ENCODE measurements at places on chromosomes 4 and X.

DNA sequence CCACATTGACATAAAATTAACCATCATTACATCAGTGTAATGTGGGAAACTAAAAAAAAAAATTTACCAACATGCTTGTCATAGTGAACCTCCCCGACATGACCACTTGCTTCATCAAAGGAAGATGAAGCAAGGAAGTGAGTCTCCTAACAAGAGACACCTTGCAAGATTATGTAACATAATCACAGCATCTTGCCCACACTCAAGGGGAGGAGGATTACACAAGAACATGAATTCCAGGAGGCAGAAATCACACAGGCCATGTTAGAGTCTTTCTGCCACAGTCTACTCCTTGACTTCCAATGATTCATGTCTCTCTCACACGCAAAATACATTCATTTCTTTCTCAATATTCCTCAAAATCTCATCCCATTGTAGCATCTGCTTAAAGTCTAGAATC, 93.3 kb downstream of the AKAP4 start:
- no peak for DNase-seq

DNA sequence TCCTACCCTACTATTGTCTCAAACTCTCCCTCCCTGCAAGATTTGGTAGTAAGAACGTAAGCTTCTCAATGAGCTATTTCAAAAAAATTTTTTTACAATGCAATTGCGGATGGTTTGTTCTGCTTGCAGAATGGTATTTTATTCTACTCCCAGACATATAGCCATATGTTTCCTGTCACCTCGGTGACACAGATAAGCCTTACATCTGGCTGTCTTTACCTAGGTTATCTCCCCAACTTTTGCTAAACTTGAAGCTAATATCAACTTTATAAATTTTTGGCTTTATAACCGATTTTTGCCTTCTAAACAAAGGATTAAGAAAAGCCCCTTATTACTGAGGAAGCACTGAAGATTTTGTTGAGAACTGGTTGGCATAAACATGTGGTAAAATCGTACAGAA, 331.5 kb downstream of the TENM3 start:
- no peak for DNase-seq

- DNase-seq, result no peak
Observed at GRCh38 chr4:18197467-18197866, 175.9 kb upstream of the LCORL start.

- no peak for DNase-seq
Observed at GRCh38 chr4:80266902-80267380, 477 bp downstream of the FGF5 start.

- DNase-seq, result no peak
Observed at GRCh38 chr4:88621763-88622327, 29.6 kb downstream of the HERC3 start.

DNA sequence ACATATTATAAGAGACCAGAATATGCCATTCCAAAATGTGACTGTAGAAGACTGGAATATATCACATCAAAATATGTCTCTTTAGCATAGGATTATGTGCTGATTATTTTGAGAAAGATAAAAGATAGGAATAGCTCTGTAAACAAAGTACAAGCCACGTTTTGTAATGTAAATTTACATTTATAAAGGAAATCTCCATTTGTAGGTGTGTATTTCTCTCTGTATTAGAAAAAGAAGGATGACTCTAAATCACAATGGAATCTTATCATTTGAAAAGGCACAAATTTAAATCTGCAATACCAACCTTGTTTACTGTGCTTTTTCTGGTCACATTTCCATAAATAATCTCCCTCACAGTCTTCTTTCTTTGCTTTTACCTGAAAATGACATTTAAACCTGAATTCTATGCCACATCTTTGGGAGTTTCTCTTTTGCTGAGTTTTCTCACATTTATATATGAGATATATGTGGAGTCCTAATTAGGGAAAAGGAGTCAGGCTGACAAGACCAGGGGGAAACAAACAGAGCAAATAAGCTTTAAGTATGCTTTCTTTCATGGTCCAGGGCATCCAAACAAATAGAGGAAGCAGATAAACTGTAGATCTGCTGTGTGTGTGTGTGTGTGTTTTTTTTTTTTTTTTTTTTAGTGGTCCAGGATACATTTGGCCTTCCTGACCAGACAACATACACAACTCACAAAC, 244.0 kb downstream of the CPXCR1 start:
- DNase-seq, result no peak

DNA sequence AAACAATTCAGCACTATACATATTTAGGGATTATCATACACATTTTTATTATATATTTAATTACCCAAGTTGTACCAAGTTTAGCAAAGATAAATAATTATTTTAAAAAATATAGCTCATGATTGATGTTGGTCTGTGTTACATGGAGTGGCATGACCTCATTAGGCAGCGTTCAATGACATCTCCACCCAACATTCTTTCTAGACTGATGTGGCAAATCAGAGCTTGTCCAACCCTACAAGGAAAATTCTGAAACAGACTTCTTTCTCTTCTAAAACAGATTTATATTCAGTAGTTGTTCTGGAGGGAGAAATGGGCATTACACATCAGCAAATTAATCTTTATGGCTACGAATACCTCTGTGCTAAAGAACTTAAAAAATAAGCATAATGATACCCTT, 189.7 kb downstream of the PDGFC start:
- no peak for DNase-seq

DNA sequence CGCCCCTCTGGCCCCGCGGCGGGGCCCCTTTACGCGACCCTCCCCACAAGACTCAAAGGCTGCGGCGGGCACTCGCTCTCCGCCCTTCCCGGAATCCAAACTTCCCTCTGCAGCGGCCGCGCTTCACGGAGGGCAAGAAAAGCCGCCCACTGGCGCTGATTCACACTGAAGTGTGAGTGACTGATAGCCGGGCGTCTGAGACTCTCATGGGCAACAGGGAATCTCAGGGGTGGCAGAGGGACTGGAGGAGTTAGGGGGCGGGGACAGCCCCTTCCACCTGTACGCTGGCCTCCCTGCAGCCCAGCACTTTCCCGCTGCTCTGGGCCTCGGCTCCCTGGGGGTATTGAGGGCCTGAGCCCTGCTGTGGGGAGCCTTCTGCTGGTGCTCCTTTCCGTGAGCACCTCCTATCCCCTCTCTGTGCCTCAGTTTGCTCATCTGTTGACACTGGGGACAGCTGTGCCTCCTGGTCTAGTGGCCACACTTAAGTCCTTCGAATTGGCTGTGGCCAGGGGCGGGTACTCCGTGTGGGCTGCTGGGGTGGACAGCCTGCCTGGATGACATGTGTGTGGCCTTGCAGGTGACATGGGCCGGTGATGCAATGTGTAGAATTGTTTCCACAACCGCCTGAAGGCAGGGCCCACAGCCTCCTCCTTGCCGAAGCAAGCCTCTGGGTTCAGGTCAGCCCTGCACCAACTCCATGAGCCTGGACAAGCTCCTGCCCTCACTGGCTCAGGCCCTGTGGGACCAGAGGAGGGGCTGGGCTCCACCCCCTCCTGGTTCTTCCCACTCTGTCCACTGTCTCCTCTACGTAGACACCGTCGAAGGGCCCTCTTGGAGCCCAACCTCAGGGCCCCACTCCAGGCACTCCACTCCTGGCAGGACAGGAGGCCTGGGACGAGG, 951 bp downstream of the SH3BP2 start:
- no peak for DNase-seq

DNA sequence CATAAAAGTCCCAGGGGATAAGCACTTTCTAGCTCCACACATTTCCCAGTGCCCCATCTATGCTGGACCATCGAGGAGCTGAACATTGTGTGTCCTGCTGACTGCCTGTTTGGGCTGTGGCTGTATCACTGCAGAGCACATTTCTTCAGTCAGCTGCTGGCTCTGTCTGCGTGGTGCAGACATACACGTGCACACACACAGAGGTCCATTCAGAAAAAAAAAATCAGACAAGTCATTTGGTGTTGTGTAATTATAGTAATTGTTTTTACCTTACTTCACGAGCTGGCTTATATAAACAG, 1.1 kb upstream of the PDLIM3 start:
- DNase-seq, result no peak

DNA sequence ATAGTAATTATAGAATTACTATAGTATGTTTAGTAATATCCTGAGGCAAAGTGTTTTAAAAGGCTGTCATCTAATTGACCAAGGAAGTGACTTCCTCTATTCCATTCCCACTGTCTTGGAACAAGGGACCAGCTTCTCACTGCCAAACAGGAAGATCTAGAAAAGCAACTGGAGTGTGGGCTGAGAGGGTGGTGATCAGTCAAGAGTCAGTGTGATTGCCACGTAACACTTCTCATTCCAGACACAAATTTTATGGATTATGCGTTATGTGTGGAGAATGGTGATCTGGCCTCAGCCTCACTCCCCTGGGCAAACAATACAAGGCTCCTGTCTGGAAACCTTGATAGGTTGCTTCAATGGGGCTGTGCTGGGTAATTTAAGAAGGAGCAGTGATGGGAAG, 60.0 kb downstream of the RRAGB start:
- no peak for DNase-seq

GRCh38 chr4:179989975-179990374, 2253.2 kb upstream of the TENM3 start:
- DNase-seq, result no peak

GRCh38 chrX:13985697-13986435, 43.8 kb downstream of the GEMIN8 start:
- no peak for DNase-seq

DNA sequence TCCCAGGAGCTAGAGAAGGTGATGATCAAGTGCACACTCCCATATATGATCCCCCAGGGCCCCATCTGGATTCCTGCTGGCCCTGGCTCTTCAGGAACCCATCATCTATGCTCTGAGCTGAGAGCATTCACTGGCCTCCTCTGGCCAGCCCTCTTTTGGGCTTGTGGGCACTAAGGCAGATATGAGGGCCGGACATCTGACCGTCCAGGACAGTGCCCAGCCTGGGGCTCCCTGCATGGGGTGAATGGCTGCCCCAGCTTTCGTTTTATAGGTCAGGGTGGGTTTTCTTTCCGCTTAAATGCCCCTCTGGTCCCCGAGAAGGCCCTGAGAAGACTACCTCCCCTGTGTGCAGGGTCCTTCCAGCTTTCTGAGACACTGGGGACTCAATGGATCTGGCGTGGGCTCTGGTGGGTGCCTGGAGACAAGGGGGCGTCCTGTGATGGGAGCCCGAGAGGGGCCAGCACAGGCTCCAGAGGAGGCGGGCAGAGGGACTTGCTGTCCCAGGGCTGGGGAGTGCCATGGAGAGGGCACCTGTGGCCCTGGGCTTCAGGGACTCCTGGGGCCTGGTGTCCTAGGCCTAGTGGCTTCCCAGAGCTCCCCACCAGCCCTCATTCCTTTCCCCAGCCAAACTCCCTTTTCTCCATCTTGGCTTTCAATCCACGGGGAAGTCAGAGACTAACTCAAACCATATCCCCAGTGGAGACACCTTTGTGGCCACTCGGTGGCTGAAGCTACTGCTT, 39.5 kb upstream of the GRPEL1 start:
- no peak for DNase-seq

- DNase-seq, result no peak
Observed at GRCh38 chr4:102129810-102130209, 215.5 kb downstream of the SLC39A8 start.

- DNase-seq, result no peak
Observed at GRCh38 chr4:2305766-2306501, 44.0 kb upstream of the MXD4 start.
